Endodermal cell (in vitro differentiated cells): ENCODE measurements at places on chromosomes 11 and 22. TPM values are rescaled to one million over a fixed set of nuclear protein-coding genes. Genes with fewer than 3 reads are reported as not detected.

DNA sequence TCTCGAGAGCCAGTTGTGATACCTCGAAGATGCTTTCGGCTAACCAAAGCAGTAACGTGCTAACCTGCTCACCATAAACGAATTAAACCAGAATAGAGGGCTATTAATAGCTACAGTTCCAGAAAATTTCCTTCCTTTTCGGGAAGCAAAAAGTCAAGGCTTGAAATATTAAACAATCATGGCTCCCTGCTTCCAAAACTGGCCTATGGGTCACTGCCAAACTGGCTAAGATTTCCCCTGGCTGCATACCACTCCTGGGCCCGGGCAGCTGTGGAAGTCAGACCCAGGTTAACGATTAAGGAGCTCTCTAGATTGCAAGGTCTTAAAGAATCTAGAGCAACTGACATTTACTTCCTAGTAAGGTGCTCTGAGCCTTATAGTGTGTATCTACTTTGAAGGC is 1.7 kb downstream of the AMOTL1 start:
- DNase-seq, result no peak

The ACRV1 gene
- 0.20 and 0.37 TPM in 2 replicates for total RNA-seq

DNA sequence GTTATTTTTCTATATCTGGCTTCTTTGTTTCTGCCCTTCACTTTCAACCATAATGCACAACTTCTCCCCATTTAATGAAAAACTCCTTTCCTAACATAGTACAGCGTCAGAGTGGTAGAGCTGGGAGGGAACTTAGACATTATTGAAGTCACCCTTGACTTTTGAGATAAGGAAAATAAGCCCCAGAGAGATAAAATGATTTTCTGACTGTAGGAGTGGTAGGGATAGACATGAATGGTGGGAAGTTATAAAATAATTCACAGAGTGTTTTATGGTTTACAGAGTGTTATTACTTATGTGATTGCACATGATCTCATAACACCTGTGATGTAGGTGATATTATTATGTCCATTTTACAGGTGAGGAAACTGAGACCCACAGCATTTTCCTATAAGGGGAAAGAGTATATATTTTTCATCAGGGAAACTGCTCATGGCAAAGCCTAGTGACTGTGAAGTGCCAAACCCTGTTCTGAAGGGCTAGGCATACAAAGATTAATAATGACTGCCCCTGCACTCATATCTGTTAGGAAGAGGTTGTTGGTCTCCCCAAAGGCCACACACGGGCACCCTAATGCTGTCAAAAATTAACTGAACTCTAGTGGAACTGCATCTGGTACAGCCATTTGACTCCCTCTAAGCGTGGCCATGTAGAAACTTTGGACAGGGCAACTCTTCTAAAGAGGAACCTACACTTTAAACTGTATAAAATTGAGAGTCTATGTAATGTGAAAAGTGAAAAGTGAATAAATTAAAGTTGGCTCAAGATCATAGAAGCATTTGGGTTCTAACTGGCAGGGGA is 61.1 kb upstream of the PICALM start:
- no peak for DNase-seq

GRCh38 chr22:35489239-35489638 is 51.4 kb upstream of the RASD2 start:
- no peak for DNase-seq

The ENDOD1 gene
- total RNA-seq, result 2.0 to 3.1 TPM (median 2.7 TPM) in 3 replicates

- no peak for DNase-seq
These were observed 330.9 kb downstream of the CNTN5 start for GRCh38 chr11:99351624-99352023.

- DNase-seq, result no peak
These were observed 123.4 kb downstream of the C11orf58 start for GRCh38 chr11:16861862-16862261.

DNA sequence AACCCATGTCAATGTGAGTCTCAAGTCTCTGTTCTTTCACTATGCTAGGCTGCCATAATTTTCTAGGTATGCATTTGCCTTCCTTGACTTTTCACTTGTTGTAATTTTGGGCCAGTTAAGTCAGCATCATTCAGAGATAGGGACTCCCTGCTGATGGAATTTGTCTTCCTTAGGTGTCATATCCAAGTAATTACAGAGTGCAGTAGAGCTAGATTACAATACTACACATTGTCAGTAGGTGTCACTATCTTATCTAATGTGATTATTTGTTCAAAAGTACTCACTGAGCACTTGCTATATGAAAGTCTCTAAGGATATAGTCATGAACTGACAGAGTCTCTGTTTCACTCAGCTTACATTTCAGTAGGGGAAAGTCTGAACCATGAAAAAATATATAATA is 25.0 kb upstream of the SYN3 start:
- no peak for DNase-seq

DNA sequence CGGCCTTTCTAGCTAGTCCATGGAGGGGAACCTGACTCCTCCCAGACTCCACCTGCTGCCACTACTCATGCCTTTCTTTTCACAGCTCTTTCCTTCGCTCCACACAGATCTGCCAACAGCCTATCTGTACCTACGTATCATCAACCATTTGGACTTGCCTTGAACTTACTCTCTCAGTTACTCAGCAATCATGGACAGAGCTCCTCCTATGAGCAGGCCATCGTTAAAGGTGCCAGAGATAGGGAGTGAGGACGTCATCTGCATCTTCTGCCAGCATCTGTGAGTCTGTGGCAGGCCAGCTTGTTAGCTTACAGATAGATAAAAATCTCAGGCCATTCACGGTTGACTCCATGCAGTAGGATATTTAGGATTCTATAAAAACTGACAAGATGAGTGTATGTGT is 162.9 kb upstream of the ZBED5 start:
- no peak for DNase-seq

GRCh38 chr22:21593406-21594232 is 26.1 kb downstream of the UBE2L3 start:
- DNase-seq, result peak; percentile 83

DNA sequence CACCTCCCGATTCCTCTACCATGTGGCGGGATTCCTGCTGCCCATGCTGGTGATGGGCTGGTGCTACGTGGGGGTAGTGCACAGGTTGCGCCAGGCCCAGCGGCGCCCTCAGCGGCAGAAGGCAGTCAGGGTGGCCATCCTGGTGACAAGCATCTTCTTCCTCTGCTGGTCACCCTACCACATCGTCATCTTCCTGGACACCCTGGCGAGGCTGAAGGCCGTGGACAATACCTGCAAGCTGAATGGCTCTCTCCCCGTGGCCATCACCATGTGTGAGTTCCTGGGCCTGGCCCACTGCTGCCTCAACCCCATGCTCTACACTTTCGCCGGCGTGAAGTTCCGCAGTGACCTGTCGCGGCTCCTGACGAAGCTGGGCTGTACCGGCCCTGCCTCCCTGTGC is 10.5 kb downstream of the CXCR5 start:
- DNase-seq, result no peak

DNA sequence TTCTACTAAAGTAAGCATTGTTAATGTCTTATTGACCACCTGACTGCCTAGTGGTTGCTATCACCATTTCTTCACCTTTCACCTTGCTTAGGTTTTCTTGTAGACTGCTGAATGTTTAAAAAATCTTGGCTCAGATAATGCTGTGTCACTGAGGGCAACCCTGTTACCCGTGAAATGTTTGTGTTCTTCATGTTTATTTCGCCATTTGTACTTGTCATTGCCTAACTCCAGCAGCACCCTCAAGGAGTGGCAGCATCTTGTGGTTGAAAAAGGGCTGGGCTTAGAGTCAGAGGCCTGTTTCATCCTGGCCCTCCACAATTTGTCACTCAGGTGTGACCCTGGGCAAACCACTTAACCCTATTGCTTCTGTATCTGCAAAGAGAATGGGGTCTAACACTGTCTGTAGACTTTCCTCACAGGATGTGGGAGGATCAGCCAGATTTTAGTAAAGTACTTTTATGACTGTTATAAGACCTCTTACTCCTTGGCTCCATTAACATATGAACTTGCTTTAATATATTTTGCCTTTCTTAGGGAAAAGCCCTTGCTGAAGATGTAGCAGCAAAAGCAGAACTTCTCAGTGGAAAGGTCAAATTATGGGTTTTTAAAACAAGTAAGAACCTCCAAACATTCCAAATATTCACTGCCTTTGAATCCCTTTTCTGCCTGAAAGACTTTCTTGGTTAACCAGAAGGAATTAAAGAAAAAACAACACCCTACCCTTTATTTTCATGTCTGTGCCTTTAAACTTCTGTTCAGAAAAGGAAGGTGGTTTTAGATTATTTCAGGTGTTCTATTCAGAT is 154.5 kb upstream of the C11orf87 start:
- no peak for DNase-seq

DNA sequence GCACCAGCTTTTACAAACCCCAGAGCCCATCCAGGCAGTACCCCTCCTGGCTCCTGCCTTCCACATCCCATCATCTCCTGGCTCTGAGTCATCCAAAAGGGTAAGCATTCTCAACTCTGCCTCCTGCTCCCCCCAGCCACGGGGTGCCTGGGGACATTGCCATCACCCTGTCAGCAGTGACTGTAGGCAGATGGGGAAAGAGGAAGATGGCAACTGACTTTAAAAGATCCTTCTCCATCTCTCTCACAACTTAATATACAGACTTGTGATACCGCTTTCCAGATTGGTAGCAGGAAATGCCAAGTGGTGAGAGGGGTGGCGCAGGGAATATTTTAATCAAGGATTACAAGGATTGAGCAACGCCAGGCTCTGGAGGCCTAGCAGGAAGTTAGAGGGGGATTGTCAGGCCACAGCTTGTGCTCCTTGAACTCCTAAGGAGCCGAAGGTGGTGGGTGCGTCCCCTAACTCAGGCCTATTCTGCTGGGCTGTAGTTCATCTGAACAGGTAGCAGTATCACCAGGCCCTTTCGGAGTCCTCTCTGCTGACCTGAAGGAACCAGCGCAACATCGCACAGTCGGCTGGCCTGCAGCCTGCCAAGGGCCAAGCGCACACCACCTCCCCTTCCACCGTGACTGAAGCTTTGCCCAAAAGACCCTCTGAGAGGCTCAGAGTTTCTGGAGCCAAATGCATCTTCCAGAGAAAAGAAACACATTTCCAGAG is 83.3 kb downstream of the ZC3H12C start:
- no peak for DNase-seq

The CNGA4 gene
- 4.3 and 4.9 TPM in 2 replicates for total RNA-seq

DNA sequence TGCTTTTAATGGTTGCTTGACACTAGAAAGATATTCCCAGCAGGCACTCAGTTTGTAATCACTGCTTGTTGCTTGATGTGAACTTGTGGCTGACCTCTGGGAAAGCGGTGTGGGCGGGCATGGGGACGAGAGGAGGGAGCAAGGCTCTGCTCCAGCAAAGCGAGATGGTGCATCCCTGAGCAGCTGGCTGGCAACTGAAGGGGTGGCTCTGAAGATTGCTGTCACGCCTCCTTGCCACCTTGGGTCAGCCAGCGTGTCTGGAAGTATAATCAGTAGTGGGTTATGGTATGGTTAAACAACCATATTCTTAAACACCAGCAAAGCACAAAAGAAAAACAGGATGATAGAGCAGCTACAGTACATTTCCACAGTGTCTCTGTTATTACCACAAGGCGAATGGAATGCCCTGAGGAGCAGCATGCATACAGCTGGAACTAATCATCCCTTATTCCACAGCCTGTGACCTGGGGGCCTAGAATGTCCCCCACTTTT is 124.5 kb downstream of the TRIM44 start:
- DNase-seq, result peak; percentile 57

GRCh38 chr11:118691926-118692830 is 12.7 kb upstream of the TREH start:
- peak; percentile 59 for DNase-seq

- no peak for DNase-seq
These were observed 17.0 kb upstream of the LDHAL6A start for GRCh38 chr11:18438691-18439090.

GRCh38 chr22:45507798-45508197 is 5.1 kb downstream of the FBLN1 start:
- no peak for DNase-seq

DNA sequence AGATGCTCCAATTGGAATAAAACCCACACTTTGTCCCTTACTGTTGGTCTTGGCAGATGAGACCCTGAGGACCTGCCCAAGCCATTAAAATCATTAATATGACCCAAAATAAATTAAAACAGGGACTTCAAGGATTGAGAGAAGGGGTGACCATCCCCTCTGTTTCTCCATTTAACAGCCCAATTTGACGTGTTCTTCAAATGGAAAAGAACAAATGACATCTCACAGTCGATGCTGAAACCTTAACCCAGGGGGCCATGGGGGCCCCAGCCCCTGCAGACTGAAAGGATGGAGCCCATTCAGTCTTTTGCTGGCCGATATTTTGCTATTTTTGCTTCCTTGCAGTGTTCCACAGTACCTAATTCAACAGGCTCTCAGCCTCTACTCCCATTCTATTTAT is 20.5 kb downstream of the ZNF74 start:
- no peak for DNase-seq

DNA sequence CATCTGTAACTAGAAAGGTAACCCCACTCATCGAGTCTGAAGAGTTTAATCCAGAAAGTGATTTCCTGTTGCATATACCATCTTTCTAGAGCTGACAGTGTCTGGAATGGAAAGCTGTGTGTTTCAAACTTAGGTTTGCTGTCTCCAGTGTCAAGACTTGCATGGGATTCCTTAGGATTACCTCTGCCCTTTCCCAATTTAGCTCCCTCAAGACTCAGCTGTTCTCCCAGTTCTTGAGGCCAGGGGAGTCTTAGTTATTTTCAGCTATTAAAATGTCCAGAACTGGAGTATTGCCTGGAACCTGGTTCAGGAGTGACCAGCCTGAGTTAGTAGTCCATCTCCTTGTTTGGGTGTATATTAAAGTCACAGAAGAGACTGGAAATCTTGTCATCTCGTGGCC is 25.0 kb upstream of the LDHA start:
- no peak for DNase-seq
